SW480 (cell line): ENCODE measurements at places on chromosomes 2 and 18.

- DNase-seq: no peak
These were observed 227.0 kb upstream of the COPS8 start for GRCh38 chr2:236858661-236859060.

DNA sequence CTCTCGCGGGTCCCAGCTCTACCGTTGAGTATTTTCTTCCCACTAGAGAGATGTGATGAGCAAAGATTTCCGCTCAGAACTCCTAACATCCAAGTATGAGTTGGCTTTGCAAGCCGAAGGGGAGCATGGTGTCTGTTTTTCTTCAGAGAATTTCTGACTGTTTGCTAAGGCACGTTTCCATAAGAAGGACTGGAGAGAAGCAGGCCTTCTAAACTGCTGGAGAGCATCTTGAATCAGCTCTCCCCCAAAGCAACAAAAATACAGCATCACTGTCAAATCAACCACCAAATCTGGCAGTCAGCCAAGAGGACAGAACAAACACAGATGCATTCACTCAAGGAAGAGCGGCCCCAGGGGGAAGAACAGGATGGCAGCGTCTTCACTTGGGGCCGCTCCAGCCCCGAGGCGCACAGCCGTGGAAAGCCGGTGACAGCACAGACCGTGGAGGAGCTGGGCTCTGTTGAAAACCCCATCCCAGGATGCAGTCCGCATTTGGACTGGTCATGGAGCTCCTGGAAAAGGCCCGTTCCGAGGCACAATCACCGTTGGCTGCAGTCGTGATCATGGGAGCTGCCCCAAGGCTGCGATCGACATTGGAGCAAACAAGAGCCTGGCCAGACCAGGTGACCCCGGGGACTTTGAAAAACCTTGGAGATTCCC, 101.4 kb downstream of the NFATC1 start:
- no peak for DNase-seq

GRCh38 chr18:27185025-27185763, at the start of gene CHST9:
Gene CHST9, minus strand, starts transcription at chr18:27185308. Its CDS starts 42,499 bp downstream, at chr18:27142809.
- no peak for DNase-seq

GRCh38 chr2:220574038-220574437, 946.6 kb downstream of the SLC4A3 start:
- no peak for DNase-seq

GRCh38 chr2:83081826-83082690, 1377.0 kb downstream of the SUCLG1 start:
- no peak for DNase-seq

DNA sequence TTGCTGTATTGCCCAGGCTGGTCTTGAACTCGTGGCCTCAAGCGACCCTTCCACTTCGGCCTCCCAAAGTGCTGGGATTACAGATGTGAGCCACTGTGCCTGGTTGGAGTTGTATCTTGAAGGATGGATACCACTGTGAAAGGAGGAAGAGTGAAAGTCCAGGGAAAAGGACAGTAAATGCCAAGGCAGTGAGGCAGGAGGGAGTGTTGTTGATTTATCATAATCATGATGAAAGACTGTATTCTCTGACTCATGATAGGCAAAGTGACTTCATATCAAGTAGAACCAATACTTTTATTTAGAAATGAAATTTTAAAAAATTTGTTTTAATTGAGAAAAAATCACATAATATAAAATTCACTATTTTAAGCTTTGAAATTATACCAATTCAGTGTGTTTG, 162.3 kb downstream of the ARHGAP28 start:
- DNase-seq: no peak

DNA sequence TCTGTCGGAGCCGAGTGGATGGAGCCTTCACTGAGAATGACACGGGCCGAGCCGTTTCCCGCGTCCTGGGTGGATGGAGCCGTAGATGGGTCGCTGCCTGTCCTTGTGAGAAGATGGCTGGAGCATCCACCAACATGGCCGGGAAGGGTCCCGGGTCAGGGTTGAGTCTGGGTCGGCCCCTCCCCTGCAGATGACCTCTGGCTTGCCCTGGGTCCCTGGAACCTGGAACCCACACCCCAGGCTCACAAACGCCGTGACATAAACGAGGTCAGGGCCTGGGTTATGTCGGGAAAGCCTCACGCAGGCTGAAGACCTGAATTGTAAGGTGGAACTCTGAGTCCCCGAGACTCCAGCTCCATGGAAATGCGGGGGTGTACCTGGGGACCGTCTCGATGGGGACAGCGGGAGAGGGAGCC, 94.9 kb downstream of the NFATC1 start:
- DNase-seq: no peak
